Cortex of kidney (tissue), 1 donor: ENCODE measurements at places on chromosomes 4 and X.

DNA sequence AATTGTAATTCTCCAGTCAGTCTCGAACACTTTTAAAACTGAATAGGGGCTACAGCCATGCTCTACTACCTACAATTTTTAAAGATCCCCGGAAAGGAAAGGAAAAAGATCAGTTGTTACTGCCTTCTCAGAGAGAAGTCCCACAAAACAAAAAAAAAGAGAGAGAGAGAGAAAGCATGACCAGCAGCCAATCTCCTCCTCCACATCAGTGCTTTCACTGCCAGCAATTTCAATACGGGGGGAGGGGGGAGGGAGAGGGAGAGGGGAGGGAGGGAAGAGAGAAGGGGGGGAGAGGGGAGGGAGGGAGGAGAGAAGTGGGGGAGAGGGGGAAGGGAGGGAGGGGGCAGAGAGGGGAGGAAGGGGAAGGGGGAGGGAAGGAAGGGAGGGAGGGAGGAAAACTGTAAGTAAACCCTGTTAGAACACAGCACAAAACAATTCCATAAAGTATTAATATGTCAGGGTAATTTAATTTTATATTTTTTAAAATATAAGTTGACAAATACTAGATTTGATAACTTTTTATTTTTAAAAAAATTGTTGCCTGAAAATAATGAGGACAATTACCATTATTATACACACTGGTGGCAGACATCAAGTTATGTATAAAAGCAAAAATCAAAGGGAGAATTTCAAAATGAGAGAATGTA lies 108.0 kb downstream of the LRBA start:
- no peak for DNase-seq

- no peak for DNase-seq
These were observed 35.1 kb upstream of the CYP2U1 start for GRCh38 chr4:107896158-107896645.

DNA sequence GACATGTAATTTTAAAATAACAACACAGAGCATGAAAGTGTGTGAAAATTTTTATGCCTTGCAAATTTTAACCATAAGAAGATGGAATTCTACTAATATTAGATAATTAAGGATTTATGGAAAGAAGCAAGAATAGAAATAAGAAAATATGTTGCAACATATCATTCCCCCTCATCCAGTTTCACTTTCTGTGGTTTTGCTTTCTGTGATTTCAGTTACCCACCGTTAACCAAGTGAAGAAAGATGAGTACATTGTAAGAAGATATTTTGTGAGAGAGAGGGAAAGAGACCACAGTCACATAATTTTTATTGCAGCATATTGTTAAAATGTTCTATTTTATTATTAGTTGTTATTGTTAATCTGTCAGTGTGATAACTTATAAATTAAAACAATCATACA lies 77.9 kb downstream of the ADAM29 start:
- no peak for DNase-seq

- no peak for DNase-seq
These were observed 525 bp upstream of the CISD2 start for GRCh38 chr4:102868153-102868780.

- no peak for DNase-seq
These were observed 143.4 kb downstream of the PTCHD1 start for GRCh38 chrX:23478056-23478455.
